ENCODE measurements at places on chromosomes 11 and 22.

GRCh38 chr11:3165152-3165705, at the start of gene OSBPL5:
TSS of gene OSBPL5 (minus strand) at chr11:3165310. CDS start at chr11:3129148, 36,162 bp downstream.
- DNase-seq = peak; percentile 39

- DNase-seq = no peak
Measured at GRCh38 chr11:66858186-66858938, 1.5 kb downstream of the LRFN4 start.

GRCh38 chr11:128506999-128507611, 80.3 kb downstream of the ETS1 start:
- no peak for DNase-seq

DNA sequence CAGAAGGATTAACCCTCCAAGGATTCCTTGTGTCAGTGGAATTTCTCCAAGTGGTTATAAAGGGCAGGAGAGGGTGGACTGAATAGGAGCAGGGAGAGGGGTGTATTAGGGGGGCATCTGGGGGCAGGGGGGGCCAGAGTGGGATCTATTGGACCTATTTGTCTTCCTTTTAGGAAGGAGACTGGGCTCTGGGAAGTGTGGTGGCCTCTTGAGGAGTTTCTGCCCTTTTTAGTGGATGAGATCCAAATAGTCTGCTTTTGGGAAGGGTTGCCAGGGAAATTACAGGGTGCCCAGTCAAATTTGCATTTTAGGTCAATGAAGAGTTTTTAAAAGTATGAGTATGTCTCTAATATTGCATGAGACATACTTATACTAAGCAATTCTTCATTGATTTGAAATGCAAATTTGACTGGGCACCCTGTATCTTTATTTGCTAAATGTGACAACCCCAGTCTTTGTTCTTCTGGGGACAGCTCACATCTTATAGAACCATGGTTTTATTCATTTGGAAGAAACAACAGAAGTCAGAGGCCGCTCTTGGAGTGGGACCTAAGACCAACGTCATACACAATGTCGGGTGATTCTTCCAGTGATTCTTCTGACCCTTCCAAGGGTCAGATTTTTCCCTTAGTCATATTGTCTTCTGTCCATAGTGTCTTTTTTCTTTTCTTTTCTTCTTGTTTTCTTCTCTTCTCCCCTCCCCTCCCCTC, 429 bp upstream of the SLC22A6 start:
- no peak for DNase-seq

All from effector memory CD8-positive, alpha-beta T cell (primary cell).